Hematopoietic multipotent progenitor cell treated with erythropoietin and hydrocortisone succinate and interleukin-3 and kit ligand, for 17 days (in vitro differentiated cells): ENCODE measurements at places on chromosomes 4 and X.

GRCh38 chr4:77446601-77447000, 159.0 kb upstream of the CXCL13 start:
- no peak for DNase-seq

GRCh38 chrX:155755706-155756337, 125.3 kb upstream of the VAMP7 start:
- DNase-seq, result no peak

- DNase-seq, result no peak
Observed at GRCh38 chr4:169335331-169335730, 64.6 kb upstream of the SH3RF1 start.

DNA sequence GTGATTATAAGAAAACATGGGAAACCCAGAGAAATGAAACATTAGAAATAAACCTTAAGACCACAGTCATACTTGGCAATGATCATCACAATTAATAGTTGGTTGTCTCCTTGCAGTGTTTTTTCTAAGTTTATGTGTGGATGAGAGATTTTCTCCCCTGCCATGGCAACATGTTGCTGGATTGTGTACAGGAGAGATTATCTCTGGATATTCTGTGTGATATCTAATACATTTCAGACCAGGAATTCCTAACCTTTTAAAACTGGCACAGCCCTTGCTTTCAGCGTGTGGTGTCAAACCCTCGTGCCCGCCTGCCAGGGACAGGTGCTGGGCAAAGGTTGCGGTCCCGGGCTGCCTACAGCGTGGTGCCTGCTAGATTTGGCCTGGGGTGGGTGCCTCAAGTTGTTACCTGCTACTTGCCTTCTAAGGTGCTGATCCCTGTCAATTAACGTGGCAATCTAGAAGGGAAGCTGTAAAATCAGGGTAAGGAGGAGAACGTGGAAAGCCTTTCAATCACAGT, 100.5 kb downstream of the TMEM131L start:
- no peak for DNase-seq

- no peak for DNase-seq
Observed at GRCh38 chrX:72492499-72492898, 80.1 kb downstream of the HDAC8 start.

GRCh38 chr4:147707892-147708672, 23.8 kb upstream of the ARHGAP10 start:
- DNase-seq, result peak; percentile 53

DNA sequence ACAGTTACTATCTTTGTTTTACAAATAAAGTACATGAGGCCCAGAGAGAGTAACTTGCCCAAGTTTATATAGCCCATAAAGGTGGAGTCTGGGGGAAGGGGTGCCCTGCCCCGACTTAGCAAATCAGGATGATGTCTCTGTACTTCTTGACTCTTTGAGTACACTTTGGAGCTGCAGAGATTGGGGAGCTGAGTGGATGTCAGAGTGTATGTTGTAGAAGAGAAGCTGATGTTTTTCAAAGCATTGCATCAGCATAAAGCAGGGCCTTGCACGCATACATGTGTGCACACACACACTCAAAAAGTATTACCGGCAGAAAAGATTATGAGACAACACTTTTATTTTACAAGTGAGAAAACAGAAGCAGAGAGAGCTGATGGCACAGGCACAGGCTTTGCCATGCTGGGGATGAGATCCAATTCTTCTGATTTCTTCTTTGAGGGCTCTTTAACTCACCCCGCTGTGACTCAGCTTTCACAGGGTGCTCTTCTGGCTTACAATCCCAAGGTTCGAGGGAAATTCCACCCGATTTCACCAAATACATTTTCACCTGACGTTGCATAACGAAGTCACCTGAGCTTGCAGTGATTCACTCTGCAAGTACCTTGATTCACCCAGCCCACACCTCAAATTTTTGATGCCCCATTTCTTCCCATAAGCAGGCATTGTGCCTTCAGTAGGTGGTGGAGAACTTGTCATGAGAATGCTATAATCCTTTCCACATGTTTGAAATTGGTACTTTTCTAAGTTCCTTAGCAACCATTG, 292.8 kb upstream of the BOD1L1 start:
- no peak for DNase-seq

DNA sequence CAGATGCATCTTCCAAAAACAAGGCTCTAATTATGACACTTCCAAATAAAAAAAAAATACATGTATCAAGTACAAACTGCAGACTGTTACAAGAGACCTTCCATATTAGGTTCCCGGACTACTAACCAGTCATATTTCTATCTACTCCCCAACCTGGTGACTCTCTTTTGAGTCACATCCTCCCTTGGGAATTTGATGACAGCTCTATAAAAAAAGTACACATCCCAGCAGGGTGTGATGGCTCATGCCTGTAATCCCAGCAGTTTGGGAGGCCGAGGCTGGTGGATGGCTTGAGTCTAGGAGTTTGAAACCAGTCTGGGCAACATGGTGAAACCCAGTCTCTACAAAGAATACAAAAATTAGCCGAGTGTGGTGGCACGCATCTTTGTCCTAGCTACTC, 14.9 kb downstream of the RPGR start:
- DNase-seq, result no peak

- no peak for DNase-seq
Observed at GRCh38 chr4:182421753-182422152, 178.6 kb downstream of the TENM3 start.

DNA sequence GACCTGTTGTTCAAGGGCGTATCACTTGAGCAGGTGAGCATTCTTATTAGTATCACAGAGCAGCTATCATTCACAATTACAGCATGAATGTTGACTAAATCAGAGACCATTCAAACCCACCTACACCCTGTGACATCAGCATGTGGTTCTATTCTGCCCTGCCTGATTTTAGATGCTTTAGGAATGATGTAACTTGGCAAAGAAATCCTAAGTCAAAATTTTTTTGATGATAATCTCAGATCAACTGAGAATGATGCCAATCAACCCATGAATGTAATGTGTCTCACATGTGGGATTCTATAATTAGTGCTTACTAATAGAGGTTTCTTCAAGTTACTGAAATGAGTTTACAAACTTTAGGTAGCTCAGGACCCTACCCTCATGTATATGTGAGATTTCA, 13.4 kb upstream of the CHIC2 start:
- no peak for DNase-seq

GRCh38 chr4:144283526-144283925, 143.0 kb upstream of the GYPA start:
- DNase-seq, result no peak

DNA sequence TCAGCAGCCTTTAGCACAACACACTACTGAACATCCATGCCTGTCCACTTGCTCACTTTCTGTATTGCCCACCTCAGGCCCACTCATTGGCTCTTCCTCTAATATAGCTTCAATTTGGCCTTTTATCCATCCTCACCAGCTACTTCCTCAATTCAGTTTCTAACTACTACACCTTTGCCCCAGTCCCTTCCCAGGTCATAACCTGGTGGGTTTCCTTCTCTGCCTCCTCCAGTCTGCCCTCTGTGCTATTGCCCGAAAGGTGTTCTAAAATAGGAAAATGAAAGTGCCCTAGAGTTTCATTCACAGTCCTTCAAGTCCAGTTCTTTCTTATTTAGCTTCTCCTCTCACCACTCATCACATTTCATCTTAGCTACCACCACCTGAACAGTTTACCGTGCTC, 23.1 kb downstream of the MOSPD2 start:
- DNase-seq, result no peak

GRCh38 chrX:3598046-3598605, 115.3 kb downstream of the PRKX start:
- no peak for DNase-seq

DNA sequence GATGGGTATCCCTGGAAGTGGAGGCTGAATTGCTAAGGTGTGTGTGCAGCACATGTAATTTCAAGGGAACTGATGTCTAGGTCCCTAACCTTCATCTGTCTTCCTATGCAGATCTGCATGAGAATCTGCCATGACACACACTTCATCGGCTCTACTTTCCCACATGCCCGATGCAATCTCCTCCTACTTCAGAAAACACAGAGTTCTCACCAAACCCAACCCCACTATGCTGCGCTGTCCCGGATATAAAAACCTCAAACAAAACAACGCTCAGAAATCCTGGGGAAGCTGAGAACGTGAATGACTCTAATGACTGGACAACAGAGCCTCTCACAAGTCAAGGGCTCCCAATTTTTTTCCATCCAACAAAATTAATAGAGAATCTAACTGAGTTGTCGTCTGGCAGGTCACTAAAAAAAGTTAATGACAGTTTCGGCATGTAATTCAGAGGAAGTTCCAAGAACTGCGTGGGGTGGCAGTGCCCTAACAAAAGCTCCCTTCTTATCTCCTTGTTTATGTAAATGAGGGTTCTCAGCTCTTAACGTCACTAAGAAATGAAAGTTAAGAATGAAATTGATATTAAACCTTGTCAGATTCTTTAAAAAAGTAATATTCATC, 39.0 kb downstream of the STX18 start:
- no peak for DNase-seq

GRCh38 chr4:31678356-31678755, 958.2 kb downstream of the PCDH7 start:
- no peak for DNase-seq

DNA sequence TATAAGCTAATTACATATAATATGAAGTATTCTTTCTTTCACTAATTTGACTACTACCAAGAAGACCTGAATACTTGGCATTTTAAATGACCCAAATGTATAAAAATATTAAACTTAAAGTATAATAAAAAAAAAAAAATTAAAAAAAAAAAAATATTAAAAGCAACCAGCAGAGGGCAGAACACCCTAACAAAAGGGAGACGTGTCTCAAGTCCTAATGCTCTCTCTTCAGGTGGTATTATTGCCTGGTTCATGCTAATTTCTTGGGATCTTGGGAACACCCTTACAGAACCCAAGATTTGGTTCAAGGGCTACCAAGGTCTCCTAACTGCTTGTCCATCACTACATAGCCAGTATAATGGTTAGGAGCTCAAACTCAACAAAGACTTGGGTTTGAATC, 754.8 kb downstream of the RAB28 start:
- peak; percentile 10 for DNase-seq

- DNase-seq, result no peak
Observed at GRCh38 chr4:154927126-154927680, 146.1 kb downstream of the RBM46 start.

GRCh38 chr4:2168469-2169319, 73.2 kb downstream of the HAUS3 start:
- DNase-seq, result no peak

- DNase-seq, result no peak
Observed at GRCh38 chr4:110487873-110488272, 11.9 kb downstream of the ENPEP start.

DNA sequence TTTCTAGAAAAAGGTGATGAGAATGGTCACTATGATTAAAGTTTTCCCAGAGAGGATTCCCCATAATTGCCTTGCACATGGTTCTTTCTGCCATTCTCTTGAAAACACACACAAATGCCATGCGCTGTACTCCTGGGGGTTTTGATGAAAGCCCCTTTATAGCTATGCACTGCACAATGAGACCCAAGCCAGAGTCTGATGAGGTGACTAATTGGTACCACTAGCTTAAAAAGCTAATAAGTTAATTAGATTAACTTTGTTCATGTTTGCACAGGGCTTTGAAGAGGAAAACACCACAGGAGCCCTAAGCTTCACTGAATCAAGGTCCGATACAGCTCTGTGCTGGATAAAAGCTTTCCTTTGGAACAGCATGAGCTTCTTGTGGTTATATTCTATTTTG, 132.2 kb downstream of the NKX6-1 start:
- no peak for DNase-seq

- no peak for DNase-seq
Observed at GRCh38 chr4:144316869-144317268, 176.4 kb upstream of the GYPA start.

- no peak for DNase-seq
Observed at GRCh38 chr4:184715526-184715925, 18.4 kb downstream of the CENPU start.

GRCh38 chr4:166846939-166847338, 387.4 kb downstream of the SPOCK3 start:
- DNase-seq, result no peak

DNA sequence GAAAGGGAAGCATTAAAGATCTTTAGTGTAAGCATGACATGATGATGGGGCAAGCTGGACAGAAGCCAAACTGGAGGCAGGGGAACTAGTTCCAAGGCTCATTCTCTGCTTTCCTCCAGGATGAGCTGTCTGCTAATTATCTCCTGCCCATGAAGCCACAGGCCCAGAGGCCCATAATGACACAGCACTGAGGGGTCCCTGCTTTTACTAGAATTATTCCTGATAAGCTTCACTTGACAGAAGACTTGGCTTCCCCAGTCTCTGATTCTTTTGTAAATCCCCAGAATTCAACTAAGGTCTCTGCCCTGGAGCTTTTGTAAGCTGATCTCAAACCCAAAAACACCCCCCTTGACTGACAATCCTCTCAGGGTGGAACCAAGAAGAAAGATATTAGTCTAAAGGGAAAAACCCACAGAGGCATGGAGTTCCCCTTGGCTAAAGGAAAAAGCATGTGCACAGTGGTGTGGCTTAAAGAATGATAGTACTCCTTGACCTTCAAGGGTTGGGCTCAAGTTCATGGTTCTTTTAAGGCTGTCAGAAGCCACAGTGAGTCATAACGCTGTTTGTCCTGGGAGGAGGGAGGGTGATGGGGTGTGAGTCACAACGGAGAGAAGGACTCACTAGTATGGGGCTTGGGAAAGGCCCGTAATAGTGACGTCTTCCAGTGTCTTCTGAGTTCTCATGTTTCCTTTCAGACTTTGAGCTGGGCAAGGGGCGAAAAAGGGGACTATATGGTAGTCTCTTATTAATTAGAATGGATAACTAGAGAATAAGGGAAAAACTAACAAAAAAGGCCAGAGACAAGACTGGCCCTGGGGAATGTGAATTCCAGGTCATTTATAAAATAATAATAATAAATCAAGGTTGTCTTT, 146.0 kb upstream of the CPEB2 start:
- no peak for DNase-seq

DNA sequence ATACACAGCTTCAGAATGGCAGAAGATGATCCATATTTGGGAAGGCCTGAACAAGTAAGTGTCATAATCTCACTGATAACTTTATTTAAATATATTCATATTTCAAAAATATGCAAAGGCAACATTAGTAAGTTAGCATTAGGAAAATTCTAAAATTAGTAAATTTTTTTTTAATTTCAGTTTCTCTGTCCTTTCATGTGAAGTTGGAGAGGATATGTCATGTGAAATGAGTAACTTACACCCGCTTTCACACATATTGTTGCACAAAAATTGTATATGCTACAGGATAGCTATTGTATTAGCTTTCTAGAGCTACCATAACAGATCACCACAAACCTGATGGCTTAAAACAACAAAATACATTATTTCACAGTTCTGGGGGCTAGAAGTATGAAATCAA, 24.3 kb downstream of the NFKB1 start:
- DNase-seq, result no peak

- DNase-seq, result no peak
Observed at GRCh38 chrX:70013466-70014381, 36.0 kb downstream of the AWAT2 start.

- no peak for DNase-seq
Observed at GRCh38 chr4:159096434-159096833, 6.4 kb upstream of the RAPGEF2 start.

GRCh38 chr4:52780617-52781354, 29.6 kb upstream of the ERVMER34-1 start:
- no peak for DNase-seq

GRCh38 chr4:105709081-105709450, 482 bp downstream of the GSTCD start:
- peak; percentile 37 for DNase-seq
